ENCODE measurements at places on chromosomes 2 and 18. TPM values are rescaled to one million over a fixed set of nuclear protein-coding genes. Genes with fewer than 3 reads are reported as not detected.

COL3A1 gene
- 13.4 TPM for total RNA-seq

- DNase-seq = no peak
These were observed 36.2 kb upstream of the BMP10 start for GRCh38 chr2:68907232-68907919.

GRCh38 chr2:172877826-172878225, 142.2 kb downstream of the RAPGEF4 start:
- DNase-seq = no peak

BCL2 gene
- total RNA-seq = 8.4 TPM

REG3A gene
- not detected for total RNA-seq

- DNase-seq = no peak
These were observed 307.5 kb downstream of the GALR1 start for GRCh38 chr18:77557046-77557587.

ZSWIM2 gene
- not detected for total RNA-seq

DNA sequence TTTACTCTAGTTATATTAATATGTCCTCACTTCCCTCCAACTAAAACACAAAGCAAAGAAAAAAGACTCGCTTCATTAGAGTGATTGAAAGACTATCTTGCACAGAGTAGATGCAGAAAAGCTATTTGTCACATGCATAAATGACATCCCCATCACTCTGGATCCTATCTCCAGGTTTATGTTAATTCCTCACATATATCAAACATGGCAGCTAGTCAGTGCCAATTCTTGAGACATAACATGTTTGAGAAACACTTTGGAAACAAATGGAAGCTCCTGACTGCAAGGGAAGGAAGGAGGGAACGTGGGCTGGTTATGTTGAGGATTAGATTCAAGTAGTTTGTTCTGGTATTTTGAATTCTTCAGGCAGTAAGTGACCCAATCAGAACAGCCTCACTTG, 89.8 kb upstream of the BCL2L11 start:
- no peak for DNase-seq

GRCh38 chr2:23390152-23390551, 5.2 kb downstream of the KLHL29 start:
- DNase-seq = no peak

DNA sequence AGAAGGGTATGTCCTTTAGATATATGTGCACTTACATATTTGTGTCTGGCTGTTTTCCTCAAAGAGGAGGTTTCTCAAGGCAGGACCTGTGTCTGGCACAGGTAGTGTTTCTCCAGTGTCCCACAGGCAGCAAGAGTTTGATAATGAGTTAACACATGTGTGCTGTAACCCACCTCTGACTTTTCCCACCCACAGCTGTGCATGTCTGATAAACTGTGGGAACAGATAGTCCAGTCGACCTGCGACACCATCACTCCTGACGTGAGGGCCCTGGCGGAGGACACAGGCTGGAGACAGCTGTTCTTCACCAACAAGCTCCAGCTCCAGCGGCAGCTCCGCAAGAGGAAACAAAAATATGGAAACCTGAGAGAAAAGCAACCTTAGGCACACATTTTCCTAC, 58.2 kb downstream of the SLC16A14 start:
- no peak for DNase-seq

PLCL1 gene
- 0.08 TPM for total RNA-seq

DNA sequence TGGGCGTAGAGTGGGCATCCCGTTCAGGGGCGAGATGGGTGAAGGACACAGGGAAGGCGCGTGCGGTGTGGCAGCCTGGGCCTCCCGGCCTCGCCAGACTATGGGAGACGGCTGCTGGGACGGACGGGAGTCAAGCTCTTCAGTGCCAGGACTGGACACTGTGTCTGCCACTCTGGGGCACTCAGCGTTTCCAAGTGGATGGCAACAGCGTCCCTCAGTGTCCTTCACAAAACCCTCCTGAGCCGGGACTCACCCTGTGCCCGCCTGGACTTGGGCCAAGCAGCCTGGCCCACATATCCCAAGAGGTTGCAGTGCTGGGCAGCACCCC, 16.3 kb upstream of the BOK start:
- DNase-seq = no peak

DNA sequence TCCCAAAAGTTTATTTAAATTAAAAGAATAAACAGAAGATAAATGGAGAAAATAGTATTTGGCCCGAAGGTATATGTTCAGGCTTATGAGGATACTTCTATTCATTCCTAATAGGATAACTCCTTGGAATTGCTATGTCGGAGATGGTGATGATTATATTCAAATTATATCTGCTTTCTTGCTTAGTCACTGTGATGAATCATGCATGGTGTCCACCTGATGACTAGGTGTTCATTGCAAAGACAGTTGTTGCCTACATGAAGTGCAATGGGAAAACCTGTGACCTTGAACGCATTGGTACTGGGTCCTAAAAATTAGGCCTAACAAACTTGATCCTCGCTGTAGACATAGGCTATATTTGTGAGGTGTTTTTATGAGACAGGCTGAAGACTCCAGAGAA, 617.3 kb upstream of the ZEB2 start:
- no peak for DNase-seq

FOXI3 gene
- total RNA-seq = 0.21 TPM

DNA sequence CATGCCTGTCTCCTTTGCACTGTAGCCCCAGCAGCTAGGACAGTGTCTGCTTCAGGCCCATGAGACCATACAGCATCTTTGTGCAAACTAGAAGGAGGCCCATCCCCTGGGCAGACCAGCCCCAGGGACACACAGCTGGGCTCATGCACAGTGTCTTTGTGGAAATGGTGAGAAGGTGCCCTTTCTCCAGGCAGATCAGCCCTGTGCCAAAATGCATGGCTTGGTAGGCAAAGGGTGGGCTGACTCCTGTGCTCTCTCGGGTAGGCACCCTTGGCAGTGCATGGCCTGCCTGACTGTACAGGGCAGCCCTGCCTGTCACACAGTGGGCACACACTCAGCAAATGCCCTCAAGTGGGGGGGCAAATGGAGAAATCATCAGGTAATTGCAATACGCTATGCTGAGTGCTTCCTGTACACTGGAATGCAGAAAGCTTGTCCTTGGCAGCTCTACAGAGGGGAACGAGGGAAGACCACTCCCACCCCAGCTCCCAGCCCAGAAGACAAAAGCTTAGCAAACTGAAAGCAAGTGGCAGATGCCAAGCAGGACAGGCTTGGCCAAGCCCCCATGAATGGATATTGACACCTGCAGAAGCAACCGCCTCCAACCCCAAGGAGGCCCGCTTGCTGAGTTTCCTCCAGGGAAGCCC, 21.6 kb downstream of the TNS1 start:
- no peak for DNase-seq

Data from kidney epithelial cell (primary cell).